ENCODE measurements at places on chromosomes 5 and 9. TPM values are rescaled to one million over a fixed set of nuclear protein-coding genes. Genes with fewer than 3 reads are reported as not detected.

- no peak for DNase-seq
- peak overlapping the region; percentile 11 for H3K4me3 ChIP-seq
- H3K27me3 ChIP-seq: no peaks in the 10 kb centered on the region
- H3K36me3 ChIP-seq: peaks cover 4% of the 10 kb centered on the region
- peak overlapping the region; percentile 84 for H3K27ac ChIP-seq
Measured at GRCh38 chr5:137695651-137696428, 40.0 kb downstream of the KLHL3 start.

GRCh38 chr9:133403766-133404453 is 13.9 kb downstream of the REXO4 start:
- peaks cover 11% of the 10 kb centered on the region for H3K36me3 ChIP-seq
- peak overlapping the region; percentile 0 for H3K27ac ChIP-seq
- peaks cover 17% of the 10 kb centered on the region for H3K4me1 ChIP-seq
- DNase-seq: peak; percentile 72

DNA sequence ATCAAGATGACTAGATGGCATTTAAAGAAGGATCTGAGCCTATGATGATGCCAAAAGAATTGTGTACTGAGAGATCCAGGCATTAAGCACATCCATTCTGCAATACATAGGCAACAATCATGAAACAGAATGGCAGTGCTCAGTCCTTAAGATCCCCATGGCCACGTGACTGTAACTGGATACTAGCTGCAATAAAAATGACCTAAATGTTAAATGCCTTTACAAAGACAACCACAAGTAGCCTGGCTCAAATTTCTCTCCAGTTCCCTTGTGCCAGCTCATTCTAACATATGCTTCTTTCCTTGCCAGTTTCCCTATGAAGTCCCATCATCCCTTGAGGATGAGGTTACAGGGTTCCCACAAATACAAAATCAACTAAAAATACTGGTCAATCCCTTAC is 148.3 kb upstream of the GHR start:
- no peak overlapping the region for H3K27ac ChIP-seq
- no peaks in the 10 kb centered on the region for H3K36me3 ChIP-seq
- no peak overlapping the region for H3K4me3 ChIP-seq
- H3K4me1 ChIP-seq: no peaks in the 10 kb centered on the region
- no peak for DNase-seq

DNA sequence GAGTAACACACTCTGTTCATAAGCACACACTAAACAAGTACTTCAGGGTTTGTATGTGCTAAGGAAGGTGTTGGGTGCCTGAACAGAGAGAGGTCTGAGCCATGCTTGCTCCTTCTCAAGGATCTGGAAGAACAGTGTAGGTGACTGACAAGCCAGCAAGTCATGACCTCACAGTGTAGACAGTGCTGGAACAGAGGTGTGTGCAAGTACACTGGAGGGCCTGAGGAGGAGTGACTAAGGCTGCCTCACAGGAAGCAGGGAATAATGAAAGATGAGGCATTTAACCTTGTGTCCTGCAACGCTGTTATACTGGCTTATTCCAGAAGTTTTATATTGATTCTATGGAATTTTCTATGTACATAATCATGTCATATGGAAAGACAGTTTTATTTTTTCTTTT is 83.9 kb downstream of the TMEM174 start:
- DNase-seq: no peak
- H3K36me3 ChIP-seq: no peaks in the 10 kb centered on the region
- H3K4me1 ChIP-seq: no peaks in the 10 kb centered on the region
- no peak overlapping the region for H3K27ac ChIP-seq
- no peak overlapping the region for H3K4me3 ChIP-seq
- peaks cover 32% of the 10 kb centered on the region for H3K27me3 ChIP-seq

- no peak for DNase-seq
- H3K4me1 ChIP-seq: no peaks in the 10 kb centered on the region
- no peaks in the 10 kb centered on the region for H3K36me3 ChIP-seq
- H3K4me3 ChIP-seq: no peak overlapping the region
Measured at GRCh38 chr5:73947906-73948640, 322.1 kb downstream of the ARHGEF28 start.

GRCh38 chr9:20659474-20659967 is 24.5 kb upstream of the FOCAD start:
- peaks cover 6% of the 10 kb centered on the region for H3K27me3 ChIP-seq
- H3K4me1 ChIP-seq: no peaks in the 10 kb centered on the region
- H3K36me3 ChIP-seq: peaks cover 1% of the 10 kb centered on the region
- H3K27ac ChIP-seq: no peak overlapping the region
- no peak overlapping the region for H3K4me3 ChIP-seq

Gene ITK
- 209 TPM for total RNA-seq
